NCI-H146 (cell line): ENCODE measurements at places on chromosomes 1 and 21.

GRCh38 chr1:25810341-25811299, 9.1 kb upstream of the MTFR1L start:
- DNase-seq = peak; percentile 52

GRCh38 chr1:24857507-24858133, 72.5 kb downstream of the RUNX3 start:
- no peak for DNase-seq

GRCh38 chr1:222521299-222522104, 26.4 kb downstream of the HHIPL2 start:
- no peak for DNase-seq

DNA sequence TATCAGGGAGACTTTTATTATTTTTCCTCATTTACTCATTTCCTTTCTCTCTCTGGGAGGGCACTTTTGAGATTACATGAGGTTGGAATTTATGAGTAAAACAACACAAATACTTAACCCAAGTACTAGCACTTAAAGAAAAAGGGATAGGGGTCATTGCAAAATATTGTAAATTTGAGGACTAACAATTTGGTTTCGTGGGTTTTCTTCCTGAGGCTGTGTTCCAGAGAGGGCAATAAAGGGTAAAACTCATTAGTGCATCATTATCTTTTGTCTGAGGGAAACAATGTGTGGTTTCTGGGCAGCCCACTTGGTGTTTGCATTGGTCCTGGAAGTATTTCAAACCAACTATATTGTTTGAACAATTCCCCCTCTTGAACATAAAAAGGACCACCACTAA, 96.5 kb downstream of the GREM2 start:
- peak; percentile 8 for DNase-seq

- no peak for DNase-seq
Observed at GRCh38 chr1:110874324-110875215, 1.6 kb downstream of the CD53 start.

- DNase-seq = no peak
Observed at GRCh38 chr1:34792424-34792823, 375 bp upstream of the GJA4 start.

DNA sequence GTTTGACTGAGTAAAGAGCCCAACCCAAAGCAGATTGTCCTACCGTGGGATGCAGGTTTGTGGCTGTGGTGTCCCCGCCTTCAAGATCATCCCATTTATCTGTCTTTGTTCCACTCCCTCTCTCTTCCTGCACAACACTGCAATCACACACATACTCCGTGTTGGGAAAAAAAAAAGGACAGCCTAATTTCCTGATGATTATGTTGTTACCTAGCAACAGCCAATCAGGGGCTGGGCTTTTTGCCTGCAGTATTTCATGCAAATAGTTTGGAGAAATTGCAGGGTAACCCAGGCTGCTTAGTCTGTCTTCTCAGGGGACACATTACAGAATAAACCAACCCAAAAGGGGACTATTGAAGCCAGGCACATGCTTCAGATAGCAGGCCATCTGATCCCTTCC, 38.3 kb downstream of the PHC2 start:
- peak; percentile 53 for DNase-seq

DNA sequence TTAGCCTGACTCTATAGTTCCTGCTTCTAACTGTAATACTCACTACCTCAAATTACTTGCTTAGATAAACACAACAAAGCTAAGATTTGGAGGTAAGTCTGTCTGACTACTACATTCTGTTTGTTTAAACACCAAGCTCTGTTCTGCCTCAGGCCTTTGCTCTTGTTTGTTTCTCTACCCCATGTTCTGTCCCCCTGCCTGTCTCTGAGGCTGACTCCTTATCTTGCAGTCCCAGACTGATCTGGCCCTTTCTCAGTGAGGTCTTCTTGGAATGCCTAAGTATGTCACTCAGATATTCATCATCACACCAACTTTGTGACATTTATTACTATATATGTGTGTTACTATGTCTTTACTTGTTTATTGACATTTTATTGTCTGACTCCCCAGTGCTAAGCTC, 425.5 kb downstream of the LMO4 start:
- no peak for DNase-seq

- peak; percentile 27 for DNase-seq
Observed at GRCh38 chr1:229578168-229579058, 19.9 kb upstream of the ABCB10 start.

GRCh38 chr1:100039591-100039990, 69.8 kb downstream of the SLC35A3 start:
- DNase-seq = no peak

DNA sequence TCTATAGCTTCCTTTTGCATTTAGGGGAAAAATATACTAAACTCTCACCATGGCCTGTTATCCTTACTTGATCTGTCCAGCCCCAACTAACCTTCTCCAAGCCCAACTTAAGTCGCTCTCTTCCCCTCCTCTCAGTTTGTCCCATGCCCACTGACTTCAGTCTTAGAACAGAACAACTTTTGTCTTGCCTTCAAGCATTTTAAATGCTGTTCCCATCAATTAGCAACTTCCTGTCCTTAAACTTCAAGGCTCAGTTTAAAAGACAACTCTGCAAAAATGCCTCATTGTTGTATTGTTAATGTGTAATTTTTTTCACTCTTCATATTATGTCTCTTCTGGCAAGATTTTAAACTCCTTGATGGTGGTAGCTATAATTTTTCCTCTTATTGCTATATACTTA, 526.9 kb downstream of the NEGR1 start:
- DNase-seq = peak; percentile 2

- no peak for DNase-seq
Observed at GRCh38 chr1:56830052-56830451, 10.8 kb upstream of the FYB2 start.

DNA sequence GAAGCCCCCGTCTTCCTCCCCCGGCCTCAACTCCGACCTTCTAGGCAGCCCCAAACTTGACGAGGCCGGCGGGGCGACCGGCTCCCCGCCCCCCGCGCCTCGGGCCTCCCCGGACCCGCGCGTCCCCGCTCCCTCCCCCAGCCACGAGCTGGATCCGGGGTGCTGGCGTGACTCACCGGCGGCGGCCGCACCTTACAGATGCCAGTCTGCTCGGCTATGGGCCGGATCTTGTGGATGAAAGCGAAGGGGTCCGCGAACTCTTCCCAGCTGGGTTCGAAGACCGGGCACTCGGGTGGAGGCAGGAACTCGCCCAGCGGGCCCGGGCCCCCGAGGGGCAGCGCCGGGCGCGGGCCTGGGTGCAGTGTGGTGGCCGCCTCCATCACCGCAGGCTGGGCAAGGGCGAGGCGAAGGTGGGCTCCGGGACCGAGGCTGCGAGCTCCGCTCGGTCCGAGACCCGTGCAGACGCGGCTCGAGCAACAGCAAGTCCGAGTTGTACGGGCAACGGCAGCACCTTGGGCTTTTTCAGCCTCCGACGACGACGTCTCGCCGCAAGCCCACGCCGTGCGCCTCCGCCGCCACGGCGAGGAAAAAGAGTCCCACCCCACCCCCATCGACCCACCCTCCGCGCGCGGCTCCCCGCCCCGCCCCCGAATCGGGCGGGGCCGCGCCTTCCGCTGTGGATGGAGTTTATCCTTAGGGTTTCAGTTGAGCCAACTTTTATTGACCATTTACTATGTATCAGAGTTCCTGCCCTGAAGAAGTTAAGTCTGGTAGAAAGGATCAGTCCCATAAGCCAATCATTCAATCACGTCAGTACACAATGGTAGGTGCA, at the start of gene KDM5B:
KDM5B (minus strand) TSS at position 496 of the 832 bp plus-strand sequence; CDS start at position 380, 116 bp downstream.
- DNase-seq = peak; percentile 75

DNA sequence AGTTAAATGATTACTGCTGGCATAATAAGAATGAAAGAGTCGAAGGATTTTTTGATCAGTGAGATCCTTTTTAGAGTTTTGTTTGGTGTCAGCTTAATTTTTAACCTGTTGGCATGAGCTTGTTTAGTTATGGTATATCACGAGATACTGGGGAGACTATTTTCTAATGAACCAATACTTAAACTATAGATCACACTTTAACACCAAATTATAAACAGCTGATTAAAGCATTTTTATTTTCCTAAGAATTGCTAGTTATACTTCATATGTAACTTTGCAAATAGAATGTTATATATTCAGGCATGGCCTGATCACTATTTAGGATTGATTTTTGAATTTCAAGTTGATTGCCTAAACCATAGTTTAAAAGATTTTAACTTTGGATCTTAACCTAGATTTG, 6.0 kb downstream of the DDX20 start:
- no peak for DNase-seq

- no peak for DNase-seq
Observed at GRCh38 chr1:184068354-184068753, 16.8 kb downstream of the TSEN15 start.

DNA sequence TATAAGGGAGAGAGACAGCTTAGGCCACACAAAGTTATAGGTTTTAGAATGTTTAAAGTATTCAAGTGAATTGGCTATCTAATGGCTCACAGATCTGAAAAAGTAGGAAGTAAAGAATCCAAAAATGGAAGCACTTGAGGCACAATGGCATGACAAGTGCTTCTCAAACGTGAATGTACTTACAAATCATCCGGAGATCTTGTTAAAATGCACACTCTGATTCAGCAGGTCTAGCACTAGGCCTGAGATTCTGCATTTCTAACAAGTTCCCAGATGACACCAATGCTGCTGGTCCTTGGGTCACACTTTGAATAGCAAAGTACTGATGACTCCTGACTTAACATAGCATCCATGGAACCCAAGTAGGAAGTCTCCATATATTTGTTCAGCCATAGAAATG, 20.9 kb upstream of the AGL start:
- no peak for DNase-seq

DNA sequence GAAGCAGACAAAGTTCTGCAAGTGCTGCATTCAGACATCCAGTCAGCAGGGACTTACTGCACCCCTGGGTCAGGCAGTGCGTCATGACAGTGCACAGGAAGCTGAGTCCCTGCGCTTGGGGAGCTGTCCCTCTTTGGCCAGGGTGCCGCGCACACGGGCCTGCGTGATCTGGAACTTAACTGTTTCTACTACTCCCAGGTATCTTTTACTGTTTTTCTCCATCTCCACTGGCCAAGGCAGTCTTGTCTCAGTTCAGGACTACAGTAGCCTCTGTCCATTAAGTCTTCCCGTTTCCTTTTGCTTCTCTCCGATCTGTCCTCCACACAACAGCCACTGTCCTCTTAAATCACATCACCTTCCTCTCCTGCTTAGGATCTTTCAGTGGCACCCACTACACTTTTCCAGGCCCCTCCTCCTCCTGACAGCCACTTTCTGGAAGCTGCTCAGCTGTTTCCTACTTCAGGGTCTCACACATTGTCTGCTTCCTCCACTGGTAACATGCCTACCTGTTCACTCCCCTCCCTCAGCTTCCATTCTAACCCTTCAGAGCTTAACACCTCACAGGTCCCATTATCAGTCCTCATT, 15.9 kb downstream of the ERRFI1 start:
- no peak for DNase-seq

DNA sequence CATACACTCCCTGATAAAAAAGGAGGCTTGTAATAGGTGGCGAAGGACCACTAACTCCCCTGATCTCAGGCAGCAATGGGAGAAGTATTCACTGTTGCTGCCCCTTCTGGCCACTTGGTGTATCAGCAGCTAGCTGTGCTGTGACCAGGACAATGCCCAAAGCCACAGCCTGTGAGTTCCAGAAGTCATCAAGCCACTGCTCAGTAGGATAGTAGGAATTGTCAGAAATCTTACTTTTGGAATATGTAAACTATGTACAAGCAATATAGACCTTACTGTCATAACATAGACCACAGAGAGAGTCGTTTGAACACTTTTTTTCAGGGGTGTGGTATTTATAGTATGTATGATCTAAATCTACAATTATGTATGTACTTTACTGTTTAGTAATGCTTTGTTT, 248.3 kb upstream of the CAMK1G start:
- peak; percentile 32 for DNase-seq

DNA sequence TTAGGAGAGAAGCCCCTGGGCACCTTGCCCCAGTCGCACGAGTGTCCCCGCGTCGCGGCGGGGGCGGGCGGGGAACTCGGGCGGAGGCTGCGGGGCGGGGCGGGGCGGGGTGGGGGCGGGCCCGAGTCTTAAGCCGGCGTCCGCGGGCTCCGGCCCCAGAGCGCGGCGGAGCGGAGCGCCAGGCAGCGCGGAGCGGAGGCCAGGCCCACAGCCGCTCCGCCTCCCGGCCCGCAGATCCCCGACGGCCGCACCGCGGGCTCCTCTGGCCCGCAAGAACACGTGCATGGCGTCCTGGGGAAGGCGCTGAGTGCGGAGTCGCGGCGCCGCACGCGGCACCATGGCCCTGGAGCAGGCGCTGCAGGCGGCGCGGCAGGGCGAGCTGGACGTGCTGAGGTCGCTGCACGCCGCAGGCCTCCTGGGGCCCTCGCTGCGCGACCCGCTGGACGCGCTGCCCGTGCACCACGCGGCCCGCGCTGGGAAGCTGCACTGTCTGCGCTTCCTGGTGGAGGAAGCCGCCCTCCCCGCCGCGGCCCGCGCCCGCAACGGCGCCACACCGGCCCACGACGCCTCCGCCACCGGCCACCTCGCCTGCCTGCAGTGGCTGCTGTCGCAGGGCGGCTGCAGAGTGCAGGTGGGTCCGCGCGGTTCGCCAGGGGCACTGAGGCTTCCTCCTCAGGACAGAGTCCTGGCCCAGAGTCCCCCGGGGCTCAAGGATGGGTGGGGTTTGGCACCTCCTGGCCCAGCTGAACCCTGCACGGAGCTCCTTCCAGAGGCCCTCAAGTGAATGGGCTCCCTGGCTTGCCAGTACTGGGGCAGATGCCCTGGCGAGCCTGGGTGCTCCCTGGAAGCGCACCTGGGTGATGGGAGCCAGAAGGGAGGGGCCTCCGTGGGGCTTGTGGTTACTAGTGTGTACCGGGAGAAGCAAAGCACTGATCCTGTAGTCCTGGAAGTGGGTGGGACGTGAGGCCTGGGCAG, at the start of gene ESPN:
ESPN (plus strand) TSS at position 158 of the 975 bp plus-strand sequence; CDS start at position 338, 180 bp downstream.
- peak; percentile 33 for DNase-seq

- no peak for DNase-seq
Observed at GRCh38 chr21:33121715-33122475, 52.0 kb downstream of the OLIG1 start.

- DNase-seq = no peak
Observed at GRCh38 chr1:117633423-117633822, 27.6 kb downstream of the TENT5C start.

DNA sequence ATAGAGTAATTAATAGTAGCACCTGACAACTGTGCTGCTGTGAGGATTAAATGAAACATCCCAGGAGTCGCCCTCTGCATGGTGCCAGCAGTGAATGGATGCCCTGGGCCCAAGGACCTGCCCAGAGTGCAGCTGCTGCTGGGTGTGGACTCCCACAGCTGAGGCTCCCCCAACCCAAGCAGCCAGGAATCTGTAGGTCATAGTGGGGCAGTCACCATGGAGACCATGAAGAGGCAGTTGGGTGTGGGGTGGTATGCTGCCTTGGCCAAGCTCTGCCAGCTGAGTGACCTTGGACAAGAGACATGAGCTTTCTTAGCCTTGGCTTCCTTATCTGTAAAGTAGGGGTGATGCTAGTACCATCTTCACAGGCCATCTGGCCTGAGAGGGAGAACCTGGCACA, 9.4 kb downstream of the OLIG2 start:
- DNase-seq = no peak

- DNase-seq = no peak
Observed at GRCh38 chr1:243595527-243596210, 254.4 kb downstream of the AKT3 start.

- peak; percentile 40 for DNase-seq
Observed at GRCh38 chr1:16612332-16613172, 812 bp downstream of the NBPF1 start.
